ENCODE measurements at places on chromosomes 16 and 17.

- DNase-seq: no peak
Observed at GRCh38 chr16:57508035-57508425, 21.7 kb upstream of the DOK4 start.

DNA sequence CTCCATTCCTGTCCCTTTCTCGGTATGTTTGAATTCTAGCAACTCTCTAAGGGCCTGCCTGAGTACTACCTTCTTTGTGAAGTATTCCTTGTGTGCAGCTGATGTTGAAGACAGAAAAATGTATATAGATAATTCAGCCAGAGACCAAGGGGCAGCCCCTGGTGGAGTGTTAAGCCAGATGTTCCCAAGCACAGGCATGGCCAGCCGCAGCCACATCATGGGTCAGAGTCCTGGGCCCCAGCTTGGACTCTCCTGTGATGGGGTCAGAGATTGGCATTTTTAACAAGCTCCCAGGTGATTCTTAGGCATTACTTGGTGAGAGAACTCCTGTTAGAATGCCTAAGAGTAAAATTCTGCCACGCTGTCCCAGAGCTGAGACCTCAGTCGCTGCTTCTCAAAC, 100.8 kb downstream of the IRF8 start:
- no peak for DNase-seq

DNA sequence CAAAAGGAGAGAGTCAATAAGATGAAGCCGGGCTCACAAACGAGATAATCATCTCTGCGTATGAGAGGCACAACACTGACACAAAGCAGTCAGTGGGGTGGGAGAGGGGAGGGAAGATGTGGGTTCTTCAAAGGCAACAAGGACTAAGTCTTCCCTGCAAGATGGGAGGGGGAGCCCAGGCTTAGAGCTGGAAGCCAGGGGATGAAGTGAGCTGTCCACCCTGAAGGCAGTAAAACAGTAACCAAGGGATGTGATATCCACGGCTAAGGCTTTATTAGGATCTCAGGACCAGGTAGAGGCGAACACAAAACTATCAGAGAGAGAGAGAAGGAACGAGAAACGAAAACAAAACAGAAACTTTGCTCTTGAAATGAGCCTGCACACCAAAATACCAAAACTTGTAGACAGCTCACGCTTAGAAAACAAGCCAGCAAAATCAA, 115.9 kb downstream of the DYNLRB2 start:
- peak; percentile 19 for DNase-seq

- no peak for DNase-seq
Observed at GRCh38 chr16:56645311-56645710, 6.4 kb upstream of the MT1B start.

- DNase-seq: peak; percentile 32
Observed at GRCh38 chr17:34542700-34543336, 36.6 kb upstream of the TMEM132E start.

GRCh38 chr17:63774141-63774968, at the start of gene DDX42:
TSS of gene DDX42 (plus strand) at chr17:63774170. CDS start at chr17:63787050, 12,880 bp downstream.
- peak; percentile 10 for DNase-seq

- DNase-seq: no peak
Observed at GRCh38 chr16:51255349-51255972, 104.4 kb upstream of the SALL1 start.

DNA sequence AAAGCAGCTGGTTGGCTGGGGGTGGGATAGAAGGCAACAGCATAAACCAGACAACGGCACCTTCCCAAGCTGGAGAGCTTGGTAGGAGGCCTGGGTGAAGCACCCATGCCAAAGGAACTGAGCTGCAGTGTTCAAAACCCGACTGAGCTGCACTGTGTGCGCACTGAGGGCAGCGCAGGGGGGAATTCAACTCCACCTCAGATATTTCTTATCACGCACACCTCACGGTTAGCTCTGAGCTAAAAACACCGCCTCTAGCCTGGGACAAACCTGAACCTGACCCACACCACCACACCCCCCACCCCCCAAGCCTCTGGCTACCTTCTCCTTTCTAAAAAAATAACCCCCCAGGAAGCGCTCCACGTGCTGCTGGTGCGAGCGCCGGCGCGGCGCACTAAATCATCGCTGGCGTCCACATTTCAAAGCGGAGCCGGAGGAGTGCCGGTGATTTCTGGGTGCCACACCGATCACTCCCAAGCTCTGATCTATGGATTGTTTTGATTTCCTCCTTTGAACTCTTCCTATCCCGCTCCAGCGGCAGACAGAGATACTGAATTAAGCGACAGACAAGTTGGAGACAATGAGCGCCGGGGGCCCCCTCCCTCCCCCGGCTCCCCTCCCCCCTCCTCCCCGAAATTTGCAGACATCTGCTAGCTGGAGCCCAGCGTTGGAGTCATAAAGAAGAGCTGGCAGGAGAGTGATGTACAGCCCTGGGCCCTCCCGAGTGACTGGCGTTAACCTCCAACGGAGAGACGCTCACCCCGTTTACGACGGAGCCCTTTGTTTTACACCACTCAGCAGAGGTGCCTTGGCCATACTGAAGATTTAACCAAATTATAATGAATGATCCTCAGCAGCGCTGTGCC, 85.0 kb downstream of the NOG start:
- DNase-seq: no peak

- DNase-seq: no peak
Observed at GRCh38 chr17:8859027-8859803, 8.3 kb downstream of the PIK3R6 start.

DNA sequence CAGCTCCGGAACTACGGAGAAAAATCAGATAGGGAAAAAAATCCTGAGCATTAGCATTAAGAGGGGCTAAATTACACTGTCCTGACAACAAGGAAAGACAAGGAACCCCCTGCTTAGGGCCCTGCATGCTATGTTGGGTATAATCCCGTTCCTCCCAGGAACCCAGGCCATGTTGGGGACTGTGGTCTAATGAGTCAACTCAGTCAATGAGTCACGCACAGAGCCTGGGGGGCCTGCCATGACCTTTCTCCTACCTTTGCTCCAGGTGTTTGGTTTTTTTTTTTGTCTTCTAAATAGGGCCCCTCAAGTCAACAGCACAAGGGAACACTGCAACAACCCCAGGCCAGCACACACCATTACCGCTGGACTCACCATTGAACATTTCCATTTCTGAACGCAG, 8.9 kb upstream of the ZNF200 start:
- no peak for DNase-seq

DNA sequence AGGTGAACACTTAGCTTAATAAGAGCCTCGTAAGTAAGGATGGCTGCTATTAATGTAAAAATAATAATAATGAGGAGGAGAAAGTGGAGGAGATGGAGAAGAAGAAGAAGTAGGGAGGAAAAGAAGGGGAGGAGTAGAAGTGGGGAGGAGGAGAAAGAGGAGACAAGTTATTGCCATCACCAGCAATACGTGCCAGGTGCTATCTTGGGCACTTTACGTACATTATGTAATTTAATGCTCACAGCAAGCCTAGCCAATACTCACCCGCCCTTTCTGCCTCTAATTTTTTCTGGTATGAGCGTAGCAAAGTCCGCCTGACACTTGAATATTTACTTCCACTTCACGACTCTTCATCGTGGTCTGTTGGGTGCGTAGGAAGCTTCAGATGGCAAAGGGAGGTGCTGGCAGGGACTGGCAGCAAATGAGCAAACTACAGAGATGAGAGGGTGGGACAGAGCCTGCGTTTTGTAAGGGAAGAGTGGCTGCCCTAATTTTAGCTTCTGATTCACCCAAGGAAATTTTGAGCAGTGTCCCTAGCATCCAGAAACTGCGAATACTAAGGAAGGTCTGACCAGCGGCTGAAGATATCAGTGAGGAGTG, 42.1 kb upstream of the CDH13 start:
- DNase-seq: no peak

DNA sequence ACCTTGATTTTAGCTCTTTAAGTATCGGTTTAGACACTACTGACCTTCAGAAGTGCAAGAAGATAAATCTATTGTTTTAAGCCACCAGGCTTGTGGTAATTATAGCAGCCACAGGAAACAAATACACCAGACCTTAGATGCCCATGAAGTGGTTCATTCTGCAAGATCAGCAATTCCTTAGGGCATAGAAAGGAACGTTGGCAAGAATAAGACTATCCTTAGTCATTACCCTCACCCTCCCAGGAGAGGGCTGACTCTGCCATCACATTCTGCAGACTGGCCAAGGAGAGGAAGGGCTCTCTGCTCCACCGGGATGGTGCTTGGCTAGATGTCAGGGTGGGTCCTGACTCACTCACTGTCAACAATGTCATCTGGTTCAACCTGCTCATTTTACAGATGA, 14.1 kb upstream of the NDEL1 start:
- no peak for DNase-seq

GRCh38 chr16:14585287-14585686, 44.8 kb downstream of the PARN start:
- DNase-seq: no peak

- no peak for DNase-seq
Observed at GRCh38 chr16:85515319-85515745, 97.8 kb upstream of the GSE1 start.

DNA sequence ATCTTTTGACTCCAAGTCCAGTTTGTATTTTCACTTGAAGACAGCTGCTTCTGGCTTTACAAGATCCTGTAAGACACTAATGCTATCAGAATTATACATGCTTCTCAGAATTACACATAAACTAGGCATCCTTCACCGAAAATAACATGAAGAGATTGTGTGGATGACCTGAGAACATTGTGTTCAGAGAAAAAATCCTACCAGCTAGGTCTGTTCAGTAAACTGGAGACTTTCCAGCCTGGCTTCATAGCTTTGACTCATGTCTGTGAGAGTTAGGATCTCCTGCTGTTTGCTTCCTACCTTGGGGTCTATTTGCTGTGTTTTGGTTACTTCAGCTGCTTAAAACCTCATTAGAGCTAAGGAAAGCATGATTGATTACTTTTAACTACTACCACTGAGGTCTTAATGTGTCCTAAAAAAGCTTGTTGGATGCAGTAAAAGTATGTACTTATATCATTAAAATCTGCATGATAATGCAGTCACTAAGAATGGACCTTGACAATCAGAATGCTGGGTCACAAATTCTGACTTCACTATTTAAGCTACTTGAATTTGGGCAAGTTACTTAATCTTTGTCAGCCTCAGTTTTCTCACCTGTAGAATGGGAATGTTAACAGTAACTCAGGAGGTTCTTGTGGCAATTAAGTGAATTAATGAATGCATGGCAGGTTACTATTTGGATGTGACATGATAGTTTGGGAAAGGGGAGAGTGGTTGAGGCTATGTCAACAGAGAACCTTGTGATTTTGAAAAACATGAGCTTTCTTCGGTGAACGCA, 8.0 kb upstream of the MYH13 start:
- no peak for DNase-seq

DNA sequence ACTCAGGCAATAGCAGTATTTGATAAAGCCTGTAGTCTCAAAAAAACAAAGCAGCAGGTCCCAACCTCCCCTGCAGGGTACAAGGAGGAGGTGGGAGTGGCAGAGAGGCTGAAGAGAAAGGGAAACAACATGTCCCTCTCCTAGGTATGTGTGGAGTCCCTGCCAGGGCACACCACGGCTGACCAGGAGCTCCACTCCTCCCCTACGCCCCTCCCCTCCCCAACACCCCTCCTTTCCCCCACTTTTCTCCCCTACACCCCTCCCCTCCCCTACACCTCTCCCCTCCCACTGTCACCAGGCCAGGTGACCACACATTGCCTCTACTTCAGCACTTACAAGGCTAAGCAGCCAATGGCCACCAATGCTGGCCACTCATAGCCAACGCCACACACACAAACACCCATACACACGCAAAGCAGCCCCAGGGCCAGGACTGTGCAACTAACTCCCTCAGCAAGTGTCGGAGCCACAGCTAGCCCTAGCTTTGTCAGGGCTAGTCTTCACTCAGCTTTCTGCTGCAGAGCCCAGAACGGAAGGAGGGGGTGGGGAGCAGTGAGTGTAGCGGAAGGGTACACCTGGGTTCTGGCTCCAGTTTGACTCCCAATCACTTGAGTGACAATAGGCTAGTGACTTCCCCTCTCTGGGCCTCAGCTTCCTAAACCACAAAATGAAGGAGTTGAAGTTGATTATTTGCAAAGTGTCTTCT, 8.2 kb downstream of the CAVIN1 start:
- DNase-seq: no peak

- DNase-seq: no peak
Observed at GRCh38 chr16:74898659-74899058, 86.3 kb downstream of the WDR59 start.

GRCh38 chr17:40817103-40817682, 5.2 kb downstream of the KRT10 start:
- no peak for DNase-seq

- DNase-seq: no peak
Observed at GRCh38 chr17:73268582-73269328, 7.1 kb upstream of the CPSF4L start.

DNA sequence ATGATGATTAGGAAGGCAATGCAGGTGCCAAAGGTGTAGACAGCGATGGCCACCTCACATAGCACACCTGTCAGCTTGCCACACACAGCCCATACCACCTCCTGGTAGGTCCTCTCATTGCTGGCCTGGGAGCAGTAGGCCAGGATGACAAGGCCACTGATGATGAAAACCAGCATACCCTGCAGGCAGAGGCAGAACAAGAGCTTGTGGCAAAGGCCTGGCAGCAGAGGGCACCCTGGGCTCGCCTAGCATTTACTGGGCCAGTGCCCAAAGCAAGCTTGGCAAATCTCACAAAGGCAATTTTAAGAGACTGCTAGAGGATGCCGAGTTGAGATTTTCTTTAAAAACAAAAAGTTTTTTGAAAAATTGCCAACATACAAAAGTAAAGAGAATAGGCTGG, 5.9 kb downstream of the SLC38A7 start:
- no peak for DNase-seq

GRCh38 chr17:7313890-7314718, 1.1 kb downstream of the GPS2 start:
- no peak for DNase-seq

- no peak for DNase-seq
Observed at GRCh38 chr17:38658741-38659345, 15.9 kb downstream of the EPOP start.

GRCh38 chr16:88368036-88368435, 14.7 kb upstream of the ZNF469 start:
- no peak for DNase-seq

- no peak for DNase-seq
Observed at GRCh38 chr17:80409626-80410025, 5.3 kb upstream of the ENDOV start.

DNA sequence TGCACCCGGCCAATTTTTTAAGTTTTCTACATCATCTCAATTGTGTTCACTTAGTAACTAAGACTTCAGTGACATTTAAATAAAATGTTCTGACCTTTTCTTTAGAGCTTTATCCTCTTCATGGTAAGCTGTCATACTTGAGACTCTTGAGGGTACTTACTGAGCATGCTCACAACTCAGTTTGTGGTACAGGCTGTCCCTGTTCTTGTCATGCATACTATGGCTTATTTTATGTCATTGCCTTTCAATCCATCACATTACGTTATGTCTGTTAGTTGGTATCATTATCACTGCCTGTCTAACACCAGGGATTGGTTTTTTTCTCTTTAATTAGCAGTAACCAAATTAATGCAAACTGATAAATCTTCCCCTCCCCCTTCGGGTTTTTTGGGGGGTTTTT, 41.9 kb upstream of the RHBDL3 start:
- no peak for DNase-seq

- no peak for DNase-seq
Observed at GRCh38 chr17:53127331-53127730, 695.4 kb upstream of the KIF2B start.

All from T-cell (primary cell).